ENCODE measurements at places on chromosomes 1 and 21. TPM values are rescaled to one million over a fixed set of nuclear protein-coding genes. Genes with fewer than 3 reads are reported as not detected.

CRABP2 gene
- total RNA-seq, result 8.3 TPM

C1QC gene
- total RNA-seq, result not detected

FTCD gene
- 0.30 TPM for total RNA-seq

PIAS3 gene
- 5.9 TPM for total RNA-seq

CLDN17 gene
- not detected for total RNA-seq

GRCh38 chr1:169511316-169512005 is 25.7 kb upstream of the SLC19A2 start:
- DNase-seq, result peak; percentile 93

- no peak for DNase-seq
Observed at GRCh38 chr1:75964760-75965408, 32.7 kb upstream of the ASB17 start.

DNA sequence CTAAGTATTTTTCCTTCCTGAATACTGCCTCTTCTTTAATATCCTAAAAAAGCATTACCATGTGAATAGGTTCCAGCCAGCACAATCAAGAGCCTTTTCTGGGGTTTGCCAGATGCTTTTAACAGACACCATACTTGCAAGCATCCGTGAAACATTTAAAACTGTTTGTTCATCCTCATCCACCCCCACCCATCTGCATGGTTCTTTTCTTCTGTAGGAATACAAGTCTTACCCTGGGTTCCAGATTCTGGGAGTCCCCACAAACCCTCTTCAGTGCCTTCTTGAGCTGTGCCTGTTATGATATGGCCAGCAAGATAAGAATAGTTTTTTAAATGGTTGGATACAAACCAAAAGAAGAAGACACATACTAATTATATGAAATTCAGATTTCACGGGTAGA is 354.9 kb upstream of the PLXNA2 start:
- no peak for DNase-seq

DNA sequence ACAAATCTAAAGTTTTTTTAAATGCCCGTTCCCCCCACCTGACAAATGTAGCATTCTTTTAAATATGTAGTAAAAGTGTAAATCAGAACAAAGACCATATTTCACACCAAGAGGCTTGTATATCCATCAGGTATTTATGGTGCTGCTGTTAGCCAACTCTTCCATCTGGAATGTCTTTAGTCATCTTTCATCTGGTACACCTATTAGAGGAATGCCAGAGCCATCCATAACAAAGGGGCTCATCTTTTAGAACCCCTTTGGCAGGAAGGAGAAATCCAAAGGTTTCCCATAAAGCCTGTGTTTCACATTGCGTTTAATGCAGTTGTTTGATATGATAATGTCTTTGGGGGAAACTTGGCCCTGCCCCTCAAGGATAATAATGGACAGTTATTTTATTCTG is 79.3 kb upstream of the C1orf87 start:
- DNase-seq, result no peak

GRCh38 chr1:87117761-87118368 is 203.4 kb downstream of the HS2ST1 start:
- DNase-seq, result no peak

GRCh38 chr1:64348270-64348960 is 121.5 kb upstream of the CACHD1 start:
- DNase-seq, result no peak

DNA sequence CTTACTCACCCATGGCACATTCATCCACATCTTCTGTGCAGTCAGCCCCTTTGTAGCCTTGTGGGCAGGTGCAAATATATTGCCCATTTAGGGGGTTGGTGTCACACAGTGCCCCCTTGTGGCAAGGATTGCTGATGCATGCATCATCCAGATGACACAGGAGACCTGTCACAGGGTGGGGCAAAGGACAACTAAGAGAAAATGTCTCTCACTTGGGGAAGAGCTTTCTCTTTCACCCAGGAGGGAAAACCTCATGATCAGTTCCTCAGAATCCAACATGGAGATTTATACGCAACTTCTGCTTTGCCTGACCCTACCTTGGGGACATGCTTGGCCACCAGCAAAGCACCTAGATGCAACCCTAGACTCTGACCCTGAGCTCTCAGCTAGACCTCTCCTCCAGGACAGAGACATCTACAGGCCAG is 71.8 kb upstream of the ADAM30 start:
- DNase-seq, result peak; percentile 50

GRCh38 chr1:178768423-178768822 is 43.4 kb downstream of the RALGPS2 start:
- DNase-seq, result peak; percentile 7

GRCh38 chr1:195516036-195516435 is 1092.2 kb downstream of the KCNT2 start:
- peak; percentile 50 for DNase-seq

GRCh38 chr1:59266180-59266926 is 30.5 kb upstream of the FGGY start:
- DNase-seq, result no peak

DNA sequence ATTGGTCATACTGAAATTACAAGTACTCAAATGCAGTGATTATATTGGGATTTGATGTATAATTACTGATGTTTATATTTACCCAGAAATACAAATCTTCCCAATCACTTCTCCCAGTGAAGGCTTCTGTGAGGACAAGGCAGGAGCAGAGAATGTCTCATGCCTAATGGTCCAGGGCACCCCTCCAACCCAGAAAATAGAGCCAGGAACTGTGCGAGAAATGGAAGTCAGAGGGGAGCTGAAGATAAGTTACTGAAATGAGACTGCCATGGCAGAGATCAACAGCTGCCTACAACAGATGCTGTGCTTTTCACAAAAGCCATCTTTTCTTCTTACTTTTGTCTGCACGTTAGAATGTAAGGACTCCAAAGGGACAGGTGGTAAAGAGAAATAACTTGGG is 171.2 kb downstream of the TTLL7 start:
- no peak for DNase-seq

- no peak for DNase-seq
Observed at GRCh38 chr1:217881607-217882332, 250.6 kb downstream of the SPATA17 start.

GRCh38 chr1:227140376-227140775 is 177.9 kb downstream of the CDC42BPA start:
- DNase-seq, result no peak

DNA sequence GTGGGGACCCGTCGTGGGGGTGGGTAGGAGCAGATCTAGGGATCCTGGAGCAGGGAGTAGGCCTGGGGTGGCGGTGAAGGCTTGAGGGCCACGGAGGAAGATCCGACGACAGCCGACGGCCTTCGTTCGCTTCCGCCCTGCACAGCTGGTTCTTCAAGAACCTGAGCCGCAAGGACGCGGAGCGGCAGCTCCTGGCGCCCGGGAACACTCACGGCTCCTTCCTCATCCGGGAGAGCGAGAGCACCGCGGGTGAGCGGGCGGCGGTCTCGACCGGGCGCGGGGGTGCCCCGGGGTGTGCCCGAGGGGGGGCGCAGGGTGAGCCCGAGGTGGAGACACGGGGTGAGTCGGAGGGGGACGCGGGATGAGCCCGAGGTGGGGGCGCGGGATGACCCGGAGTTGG is 16.5 kb upstream of the HDAC1 start:
- no peak for DNase-seq

DNA sequence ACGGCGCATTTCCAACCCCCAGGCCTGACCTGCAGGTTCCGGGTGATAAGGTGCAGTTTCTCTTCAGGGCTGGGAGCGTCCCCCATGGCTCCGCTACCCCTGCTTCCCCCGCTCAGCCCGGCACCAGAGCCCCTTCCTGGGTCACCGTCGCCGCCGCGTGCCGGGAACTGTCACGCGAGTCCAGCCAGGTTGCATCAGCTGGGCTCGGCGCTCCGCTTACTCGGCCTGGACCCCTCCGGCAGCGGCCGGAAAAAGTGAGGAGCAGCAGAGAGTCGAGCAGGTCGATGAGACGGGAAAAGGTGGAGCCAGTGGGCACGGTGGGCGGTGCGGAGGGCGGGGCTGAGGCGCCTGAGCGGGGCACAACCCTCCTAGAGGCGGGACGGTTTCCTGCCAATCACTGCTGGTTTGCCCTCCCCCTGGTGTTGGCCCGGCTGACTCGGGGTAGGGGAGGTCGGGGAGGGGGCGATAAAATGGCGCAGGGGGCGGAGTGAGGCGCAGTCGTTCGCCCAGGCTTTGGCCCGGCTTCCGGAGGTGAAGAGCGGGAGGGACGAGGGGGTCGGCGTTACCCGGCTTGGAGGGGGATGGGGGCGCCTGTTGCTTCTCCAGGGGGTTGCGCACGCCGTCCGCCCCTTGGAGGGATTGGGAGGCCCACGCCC is at the start of the genes S100PBP and YARS1:
Gene S100PBP (plus strand): TSS at position 495 of the 656 bp plus-strand sequence. CDS start 8,447 bp downstream, outside the sequence.
Gene YARS1 (minus strand): TSS at position 200 of the 656 bp plus-strand sequence. CDS start 114 bp downstream, at position 86.
- DNase-seq, result peak; percentile 86

DNA sequence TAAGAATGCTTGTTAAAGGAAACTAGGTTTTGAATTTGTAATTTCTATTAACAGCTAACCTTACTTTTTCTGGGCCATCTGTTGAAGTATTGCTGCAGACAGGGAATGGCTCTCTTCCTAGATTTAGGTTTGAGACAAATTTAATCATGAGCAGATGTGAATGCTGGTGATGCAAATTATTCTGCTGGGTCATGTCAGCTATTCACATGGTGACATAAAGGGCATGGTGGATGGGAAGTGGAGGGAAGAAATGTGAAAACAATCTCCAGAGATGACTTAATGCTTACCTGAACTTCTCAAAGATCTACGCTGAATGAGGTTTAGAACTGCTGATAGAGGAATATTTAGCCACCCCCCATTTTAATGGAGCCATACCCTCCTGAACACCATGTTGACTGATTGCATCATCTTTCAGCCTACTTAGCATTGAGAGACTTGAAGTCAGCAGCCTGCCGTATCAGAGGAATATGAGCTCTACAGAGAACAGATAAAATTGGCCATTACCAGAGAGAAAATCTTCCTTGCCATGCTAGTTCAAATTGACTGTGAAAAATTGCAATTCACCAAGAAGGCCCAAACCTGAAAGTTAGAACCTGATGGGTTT is 138.8 kb downstream of the HHAT start:
- DNase-seq, result no peak

DNA sequence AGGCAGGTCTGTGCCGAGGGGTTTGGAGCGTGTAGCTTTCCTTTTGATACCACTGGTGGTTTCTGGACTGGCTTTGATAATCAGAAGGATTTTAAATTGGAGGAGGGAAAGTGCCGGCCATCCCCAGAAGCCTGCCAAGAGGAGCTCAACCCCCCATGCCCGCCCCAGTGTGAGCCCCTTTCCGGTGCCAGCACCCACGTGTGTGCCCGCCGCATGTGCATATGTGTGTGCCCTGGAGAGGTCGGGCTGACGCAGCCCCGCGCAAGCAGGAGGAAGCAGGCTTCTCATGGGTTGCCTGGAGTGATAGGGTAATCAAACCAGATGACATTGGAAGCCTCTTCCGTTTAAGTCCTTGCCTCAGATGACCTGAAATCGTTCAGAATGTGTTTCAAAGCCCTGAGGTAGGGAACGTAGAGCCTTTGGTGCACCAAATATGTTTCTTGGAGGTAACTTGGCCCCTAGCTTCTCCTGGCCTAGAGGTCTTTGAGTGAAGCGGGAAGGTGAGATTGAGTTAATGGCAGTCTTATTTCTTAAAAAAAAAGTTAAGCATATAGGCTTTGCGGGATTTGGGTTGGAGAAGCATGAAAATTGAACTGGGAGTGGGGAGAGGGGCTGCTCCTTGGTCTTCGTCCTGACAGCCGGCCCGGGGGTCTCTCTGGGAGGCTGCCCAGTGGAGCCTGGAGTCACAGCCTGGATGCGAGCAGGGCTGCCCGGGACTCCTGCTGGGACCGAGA is 34.1 kb upstream of the ARHGEF16 start:
- DNase-seq, result no peak

DNA sequence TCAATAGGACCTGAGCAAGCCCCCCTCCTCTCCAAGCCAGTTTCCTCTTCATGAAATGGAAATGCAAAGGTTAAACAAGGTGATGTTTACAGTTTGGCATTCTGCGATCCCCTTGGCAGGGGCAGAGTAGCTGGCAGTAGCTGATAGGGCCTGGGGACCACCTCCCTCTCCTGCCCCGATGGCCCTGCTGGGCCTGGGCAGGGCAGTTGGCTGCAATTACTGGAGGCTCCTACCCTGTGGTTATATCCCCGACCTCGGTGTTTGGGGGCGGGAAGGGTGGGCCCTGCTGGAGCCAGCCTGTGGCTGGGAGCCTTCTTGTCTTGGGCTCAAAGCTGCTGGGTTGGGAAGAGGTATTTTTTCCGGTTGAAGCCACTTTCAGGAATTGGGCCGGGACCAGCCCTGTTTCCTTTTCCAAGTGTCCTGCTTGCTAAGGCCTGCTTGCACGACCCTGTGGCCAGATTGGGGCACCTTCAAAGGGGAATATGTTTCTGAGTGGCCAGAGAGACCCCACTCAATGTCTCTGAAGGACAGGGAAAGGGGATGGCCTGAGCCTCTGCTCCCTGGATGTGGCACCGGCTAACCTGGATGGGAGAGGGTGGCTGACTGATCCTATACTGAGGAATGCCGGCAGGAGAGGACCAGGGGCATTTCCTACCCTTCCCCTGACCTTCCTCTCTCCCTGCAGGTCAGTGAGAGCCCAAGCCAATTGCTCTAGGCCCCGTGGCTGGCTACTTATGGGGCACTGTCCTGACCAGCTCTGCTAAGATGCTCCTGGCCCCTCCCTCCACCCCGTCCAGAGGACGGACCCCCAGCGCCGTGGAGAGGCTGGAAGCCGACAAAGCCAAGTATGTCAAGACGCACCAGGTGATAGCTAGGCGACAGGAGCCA is 1.9 kb downstream of the FAM110D start:
- DNase-seq, result no peak

DNA sequence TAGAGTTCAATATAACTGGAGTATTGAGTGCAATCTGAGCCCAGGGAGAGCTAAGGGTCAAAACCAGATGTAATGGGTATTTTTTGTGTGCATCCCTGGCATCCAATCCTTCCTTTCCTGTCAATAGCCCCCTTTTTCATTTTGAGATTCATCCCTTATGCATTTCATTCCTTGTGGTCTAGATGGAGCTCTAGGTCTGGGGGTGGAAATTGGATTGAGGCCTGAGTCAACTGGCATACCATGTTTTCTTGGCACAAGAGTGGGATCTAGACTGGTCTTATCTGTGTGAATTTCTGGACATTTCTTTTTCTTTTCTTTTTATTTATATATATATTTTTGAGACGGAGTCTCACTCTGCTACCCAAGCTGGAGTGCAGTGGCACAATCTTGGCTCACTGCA is 67.3 kb upstream of the RAB3GAP2 start:
- DNase-seq, result no peak
